ENCODE measurements at places on chromosomes 6 and 20.

- no peak for DNase-seq
Measured at GRCh38 chr6:11785774-11786579, 7.4 kb upstream of the ADTRP start.

DNA sequence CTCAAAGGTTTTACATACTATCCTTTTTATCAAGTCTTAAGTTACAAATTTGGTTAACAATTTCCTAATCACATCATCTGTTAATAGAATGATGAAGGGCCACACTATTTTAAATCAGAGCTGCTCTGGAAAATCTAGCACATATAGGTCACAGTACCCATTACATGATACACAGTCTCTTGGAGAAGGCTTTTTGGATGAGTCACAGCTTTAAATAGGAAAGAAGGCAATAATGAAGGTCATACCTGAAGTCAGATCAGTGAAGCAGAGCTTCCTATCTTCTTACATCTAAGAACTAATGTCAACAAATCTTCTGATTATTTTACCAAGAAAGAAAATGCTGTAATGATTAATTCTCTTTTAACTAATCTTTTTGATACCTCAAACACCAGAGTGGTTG is 248.5 kb downstream of the BTBD9 start:
- DNase-seq = no peak

- DNase-seq = no peak
Measured at GRCh38 chr6:73152556-73152955, 72.7 kb downstream of the KHDC1L start.

- DNase-seq = no peak
Measured at GRCh38 chr20:23344336-23344735, 6.3 kb upstream of the NXT1 start.

DNA sequence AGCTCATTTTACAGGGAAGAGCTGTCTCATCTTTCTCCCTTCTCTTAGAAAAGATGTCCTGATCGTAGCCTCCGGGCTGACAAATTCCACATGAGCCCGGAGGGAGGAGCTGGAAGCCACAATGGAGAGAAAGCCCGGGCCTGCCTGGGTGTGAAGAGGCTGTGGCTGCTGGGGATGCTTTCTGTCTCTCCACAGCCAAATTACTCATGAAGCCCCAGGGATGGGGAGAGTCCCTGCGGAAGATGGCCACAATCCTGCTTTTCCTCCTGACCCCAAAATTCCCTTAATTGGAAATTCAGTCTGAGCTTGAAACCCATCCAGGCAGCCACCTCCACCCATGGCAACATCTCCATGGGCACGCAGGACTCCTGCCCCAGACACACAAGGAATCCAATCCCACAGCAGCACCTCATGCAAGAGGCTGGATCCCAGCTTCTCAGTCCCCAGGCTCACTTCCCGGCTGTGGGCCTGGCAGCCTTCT is 32.4 kb downstream of the JPH2 start:
- DNase-seq = no peak

- DNase-seq = no peak
Measured at GRCh38 chr6:149140137-149140909, 177.2 kb upstream of the TAB2 start.

DNA sequence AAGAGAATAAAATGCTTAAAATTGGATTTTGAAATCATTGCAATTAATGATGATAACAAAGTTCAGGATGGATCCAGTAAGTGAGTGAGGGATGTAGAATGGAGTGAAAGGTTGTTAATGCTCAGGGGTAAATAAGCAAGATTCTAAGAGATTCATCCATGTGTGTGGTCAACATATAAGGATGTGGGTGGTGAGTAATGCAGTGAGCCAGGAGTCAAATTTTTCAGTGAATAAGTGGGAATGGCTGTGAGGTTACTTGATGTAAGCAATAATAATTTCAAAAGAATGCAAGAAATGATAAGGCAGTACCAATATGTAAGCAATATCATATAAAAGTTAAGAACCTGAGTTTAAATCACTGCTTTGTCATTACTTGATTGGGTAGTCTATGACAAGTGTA is 207.5 kb upstream of the ADGRB3 start:
- no peak for DNase-seq

- no peak for DNase-seq
Measured at GRCh38 chr6:55958790-55959189, 83.4 kb upstream of the BMP5 start.

GRCh38 chr20:17377231-17377630 is 150.4 kb downstream of the PCSK2 start:
- DNase-seq = no peak

DNA sequence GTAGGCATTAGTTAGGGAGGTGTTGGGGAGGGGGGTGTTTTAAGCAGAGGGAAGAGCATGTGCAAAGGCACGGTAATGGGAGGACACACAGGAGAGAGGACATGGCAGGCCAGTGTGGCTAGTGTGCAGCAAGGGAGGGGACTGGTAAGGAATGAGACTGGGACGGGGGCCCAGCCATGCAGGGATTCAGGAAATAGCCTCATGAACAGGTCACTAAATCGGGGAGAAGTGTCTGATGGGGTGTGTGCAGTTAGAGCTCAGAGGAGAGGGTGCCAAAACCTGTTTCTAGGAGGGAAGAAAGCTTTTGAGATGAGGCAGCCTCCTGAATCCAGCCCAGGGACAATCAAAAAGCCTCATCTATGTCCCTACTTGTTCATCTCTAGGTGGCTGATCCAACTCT is 7.5 kb downstream of the BPI start:
- no peak for DNase-seq

- DNase-seq = no peak
Measured at GRCh38 chr6:33790379-33790778, 1.4 kb upstream of the LEMD2 start.

GRCh38 chr20:61105395-61105794 is 146.7 kb upstream of the CDH4 start:
- DNase-seq = no peak

DNA sequence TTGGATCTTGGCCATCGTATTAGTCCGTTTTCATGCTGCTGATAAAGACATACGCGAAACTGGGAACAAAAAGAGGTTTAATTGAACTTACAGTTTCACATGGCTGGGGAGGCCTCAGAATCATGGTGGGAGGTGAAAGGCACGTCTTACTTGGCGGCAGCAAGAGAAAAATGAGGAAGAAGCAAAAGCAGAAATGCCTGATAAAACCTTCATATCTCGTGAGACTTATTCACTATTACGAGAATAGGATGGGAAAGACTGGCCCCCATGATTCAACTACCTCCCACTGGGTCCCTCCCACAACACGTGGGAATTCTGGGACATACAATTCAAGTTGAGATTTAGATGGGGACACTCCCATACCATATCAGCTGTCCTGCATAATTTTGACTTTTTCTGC is 20.1 kb upstream of the REPS1 start:
- no peak for DNase-seq

DNA sequence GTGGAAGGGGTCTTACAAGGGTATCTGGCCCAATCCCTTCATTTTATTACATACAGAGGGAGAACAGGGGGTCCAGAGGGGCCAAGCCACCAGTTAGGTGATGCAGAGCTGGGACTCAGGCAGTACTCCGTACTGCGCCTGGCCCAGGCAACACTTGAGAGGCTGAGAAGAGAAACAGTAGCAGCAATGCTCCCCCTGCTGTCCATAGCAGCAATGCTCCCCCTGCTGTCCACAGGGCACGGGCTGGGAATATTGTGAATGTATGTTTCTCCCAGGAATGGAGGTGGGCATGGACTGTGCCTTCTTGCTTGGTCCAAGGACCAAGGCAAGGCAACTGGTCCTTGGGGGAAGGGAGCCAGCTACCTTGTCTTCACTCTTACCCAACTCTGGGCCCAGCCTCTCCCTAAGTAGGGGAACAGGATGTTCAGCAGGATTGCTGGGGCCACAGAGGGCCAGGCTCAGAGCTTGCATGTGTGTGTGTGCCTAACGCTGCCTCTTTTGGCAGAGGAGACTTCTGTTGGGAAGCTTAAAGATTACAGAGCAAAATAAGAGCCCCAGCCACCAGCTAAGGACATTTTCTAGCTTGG is 14.8 kb upstream of the FAM83C start:
- no peak for DNase-seq

GRCh38 chr6:658244-658643 is 1.3 kb upstream of the HUS1B start:
- no peak for DNase-seq

- no peak for DNase-seq
Measured at GRCh38 chr6:2741756-2742155, 9.0 kb downstream of the MYLK4 start.

DNA sequence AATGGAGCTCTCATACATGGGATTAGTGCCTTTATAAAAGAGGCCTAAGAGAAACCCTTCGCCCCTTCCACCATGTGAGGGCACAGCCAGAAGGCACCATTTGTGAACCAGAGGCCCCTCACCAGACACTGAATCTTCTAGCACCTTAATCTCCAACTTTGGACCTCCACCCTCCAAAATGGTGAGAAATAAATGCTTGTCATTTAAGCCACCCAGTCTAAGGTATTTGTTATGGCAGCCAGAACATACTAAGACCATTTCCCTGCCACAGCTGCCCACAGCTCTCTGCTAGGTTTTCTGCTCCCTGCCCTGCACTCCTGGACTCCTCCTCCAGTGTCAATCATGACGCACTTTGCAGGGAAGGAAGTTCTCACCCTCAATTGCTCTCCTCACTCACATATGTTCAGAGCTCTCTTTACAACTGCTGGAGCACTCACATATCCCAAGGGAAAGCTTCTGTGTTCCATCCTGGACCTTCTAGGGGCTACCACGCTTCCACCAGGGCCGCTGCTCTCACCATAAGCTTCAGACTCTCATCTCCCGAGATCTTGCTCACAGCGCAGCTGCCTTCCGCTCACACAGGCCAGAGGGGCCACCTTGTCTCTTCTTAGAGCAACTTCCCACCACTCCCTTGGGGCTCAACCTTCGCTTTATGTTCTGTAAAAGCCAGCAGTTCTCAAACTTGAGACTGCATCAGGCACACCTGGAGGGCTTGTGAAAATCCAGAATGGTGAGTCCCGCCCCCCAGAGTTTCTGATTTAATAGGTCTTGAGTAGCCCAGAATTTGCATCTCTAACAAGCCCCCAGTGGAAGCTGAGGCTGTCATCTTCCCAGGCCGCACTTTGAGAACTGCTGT is 1.6 kb upstream of the LY86 start:
- no peak for DNase-seq

DNA sequence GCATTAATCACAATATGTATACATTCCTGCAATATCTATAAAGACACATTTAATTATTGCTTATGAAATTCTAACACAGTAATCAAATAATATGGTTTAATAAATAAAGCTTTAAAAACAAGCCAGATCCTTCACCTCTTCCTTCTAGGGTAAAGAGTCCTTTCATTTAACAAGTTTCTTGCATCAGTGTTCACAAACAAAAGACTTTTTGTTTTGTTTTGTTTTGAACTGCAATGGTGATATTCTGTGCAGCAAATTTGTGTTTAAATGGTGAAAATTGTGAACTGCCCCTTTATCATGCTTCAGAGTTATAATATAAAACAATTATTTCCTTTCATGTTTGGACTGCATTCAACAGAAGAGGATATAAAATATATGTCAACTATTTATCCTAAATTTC is 177.3 kb downstream of the EPHA7 start:
- DNase-seq = no peak

- no peak for DNase-seq
Measured at GRCh38 chr20:20535051-20535450, 167.1 kb downstream of the INSM1 start.

DNA sequence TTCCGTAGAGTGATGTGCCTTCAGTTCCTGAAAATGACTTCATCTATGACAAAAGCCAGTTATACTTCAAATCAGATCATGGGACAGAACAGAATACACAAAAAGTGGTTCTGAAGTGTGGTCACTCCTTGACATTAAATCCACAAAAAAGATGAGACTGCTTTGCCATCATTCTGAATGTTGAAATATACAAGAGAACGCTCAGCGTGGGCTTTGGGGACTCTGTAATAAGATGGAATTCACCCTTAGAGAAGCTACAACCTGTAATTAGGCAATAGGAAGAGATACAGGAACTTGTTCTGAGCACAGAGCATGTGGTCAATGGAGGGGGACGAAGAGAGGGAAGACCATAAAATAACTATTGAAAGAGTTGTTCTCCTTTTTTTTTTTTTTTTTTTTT is 184.3 kb downstream of the CARMIL1 start:
- no peak for DNase-seq

GRCh38 chr20:2706688-2707352 is 14.2 kb downstream of the EBF4 start:
- DNase-seq = no peak

- no peak for DNase-seq
Measured at GRCh38 chr20:56780266-56780665, 151.2 kb downstream of the TFAP2C start.

DNA sequence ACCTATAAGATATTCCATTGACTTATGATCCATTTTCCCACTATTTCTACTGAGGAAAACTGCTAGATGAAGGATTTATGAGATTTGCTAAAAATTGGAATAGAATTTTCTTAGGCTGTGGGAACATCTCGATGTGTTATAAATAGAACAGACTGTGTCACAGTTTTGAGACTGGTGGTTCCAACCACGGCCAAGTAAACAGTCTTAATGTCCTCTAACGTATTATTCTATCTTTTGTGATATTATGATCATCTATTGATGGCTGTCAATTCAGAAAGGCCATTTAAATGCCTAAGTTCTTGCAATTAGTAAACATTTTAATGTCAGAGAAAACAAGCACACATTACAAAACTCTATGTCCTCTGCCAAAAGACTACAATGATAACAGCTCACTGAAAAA is 71.5 kb upstream of the PLN start:
- no peak for DNase-seq

- DNase-seq = no peak
Measured at GRCh38 chr6:153069897-153070296, 61.2 kb downstream of the RGS17 start.

- DNase-seq = no peak
Measured at GRCh38 chr6:44556046-44556445, 168.5 kb downstream of the CDC5L start.

DNA sequence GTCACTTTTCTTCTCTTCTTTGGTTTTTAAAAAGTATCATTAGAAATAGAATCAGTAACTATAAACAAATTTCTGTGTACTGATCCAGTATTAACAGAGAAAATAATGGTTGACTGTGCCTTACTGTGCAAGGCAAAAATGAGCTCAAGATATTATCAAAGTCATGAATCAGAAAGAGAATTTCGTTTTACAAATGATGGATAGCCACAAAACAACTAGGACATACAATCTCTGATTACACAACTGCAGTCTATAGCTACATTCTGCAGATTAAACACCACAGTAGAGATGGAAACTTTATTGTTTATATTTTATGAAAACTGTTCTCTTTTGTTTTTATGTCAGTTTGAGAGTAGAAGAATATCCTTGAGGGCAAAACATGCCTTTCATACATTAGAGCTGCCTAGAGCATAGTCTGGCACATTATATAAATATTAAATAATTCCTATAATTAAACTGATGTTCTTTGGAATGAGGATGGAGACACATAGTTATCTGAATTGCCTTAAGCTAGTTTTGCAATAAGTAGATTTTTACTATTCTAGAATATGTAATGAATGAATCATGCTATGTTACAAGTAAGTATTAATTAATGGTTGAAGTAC is 333.1 kb downstream of the LAMA2 start:
- no peak for DNase-seq

- no peak for DNase-seq
Measured at GRCh38 chr6:159038914-159039884, 5.6 kb downstream of the TAGAP start.
